ENCODE measurements at places on chromosomes 11 and 22.

DNA sequence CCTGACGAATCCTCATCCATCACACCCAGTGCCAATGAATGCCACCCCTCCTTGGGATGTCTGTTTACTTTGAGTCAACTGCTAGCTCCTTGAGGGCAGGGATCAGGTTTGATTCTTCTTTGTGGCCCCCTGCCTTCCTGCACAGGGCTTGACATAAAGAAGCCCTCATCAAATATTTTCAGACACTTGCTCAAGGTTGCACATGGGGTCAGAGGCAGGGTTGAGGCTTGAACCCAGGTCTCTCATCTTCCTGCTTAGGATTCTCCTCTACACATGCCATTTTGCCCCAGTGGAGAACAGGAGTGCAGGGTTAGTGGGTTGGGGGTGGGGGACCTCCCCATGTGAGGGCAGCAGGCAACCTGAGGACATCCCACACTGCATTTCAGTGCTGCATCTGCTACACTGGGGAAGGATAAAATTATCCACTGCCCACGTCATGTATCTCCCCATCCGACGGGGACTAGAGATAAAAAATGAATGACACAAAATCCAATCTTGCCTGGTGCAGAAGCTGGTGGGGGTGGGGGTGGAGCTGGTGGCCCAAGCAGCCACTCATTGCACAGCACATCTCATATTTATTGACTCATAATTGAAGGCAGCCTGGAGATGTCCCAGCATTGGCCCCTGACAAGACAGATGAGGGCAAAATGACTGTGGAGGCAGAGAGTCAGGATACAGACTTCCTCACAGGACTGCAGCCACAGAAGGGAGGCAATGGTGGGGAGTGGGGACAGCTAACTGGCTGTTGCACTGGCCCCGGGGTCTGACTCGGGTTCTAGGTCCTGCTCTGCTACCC, 41.3 kb downstream of the NEU3 start:
- H3K36me3 ChIP-seq, result no peaks in the 10 kb centered on the region
- H3K27ac ChIP-seq, result no peak overlapping the region
- no peak overlapping the region for H3K4me3 ChIP-seq
- peaks cover 12% of the 10 kb centered on the region for H3K4me1 ChIP-seq

DNA sequence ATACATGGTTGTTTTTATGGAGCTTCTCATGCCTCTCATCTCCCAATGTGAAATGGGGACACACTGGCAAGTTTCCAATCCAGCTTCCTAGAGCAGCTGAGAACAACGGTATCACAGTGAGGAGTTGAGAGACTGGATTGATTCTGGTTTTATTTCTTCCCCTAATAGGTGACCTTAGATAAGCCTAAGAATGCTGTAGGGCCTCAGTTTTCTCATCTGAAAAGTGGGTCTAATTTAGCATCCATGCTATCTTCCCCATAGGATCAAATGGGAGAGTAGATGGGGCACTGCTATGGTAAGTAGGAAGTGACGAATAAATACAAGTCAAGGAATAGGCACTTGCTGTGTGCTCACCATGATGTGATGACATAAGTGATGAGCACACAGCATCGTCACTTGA, 61.1 kb upstream of the PHOX2A start:
- H3K4me3 ChIP-seq, result no peak overlapping the region
- peaks cover 31% of the 10 kb centered on the region for H3K4me1 ChIP-seq
- peaks cover 9% of the 10 kb centered on the region for H3K36me3 ChIP-seq
- no peak overlapping the region for H3K27ac ChIP-seq
- no peaks in the 10 kb centered on the region for H3K27me3 ChIP-seq

DNA sequence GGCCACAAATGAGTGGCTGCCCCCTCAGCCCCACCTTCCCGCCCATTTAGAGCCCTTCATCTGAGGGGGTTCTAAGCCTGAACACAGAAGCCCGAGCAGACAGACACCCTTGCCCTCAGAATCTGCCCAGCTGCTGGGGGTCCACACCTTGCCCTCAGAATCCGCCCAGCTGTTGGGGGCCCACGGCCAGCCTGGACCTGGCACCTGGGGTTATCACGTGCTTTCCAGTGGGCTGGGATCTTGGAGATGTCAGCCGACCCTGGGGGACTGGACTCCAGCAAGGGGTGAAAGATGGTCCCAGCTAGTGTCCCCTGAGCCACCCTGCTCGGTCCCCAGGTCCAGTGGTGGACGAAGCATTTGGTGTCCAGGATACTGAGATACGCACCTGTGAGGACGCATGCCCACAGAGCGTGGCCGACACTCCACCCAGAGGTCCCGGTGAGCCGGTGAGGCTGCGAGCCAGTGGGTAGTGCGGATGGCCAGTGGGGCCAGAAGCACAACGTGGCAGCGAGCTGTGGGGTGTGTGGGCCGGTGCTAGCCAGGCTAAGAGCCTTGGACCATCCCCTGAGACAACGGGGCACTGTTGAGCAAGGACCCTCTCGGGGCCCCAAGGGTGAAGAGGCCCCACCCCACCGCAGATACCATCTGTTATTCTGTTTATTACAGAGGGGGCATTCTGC, 3.1 kb upstream of the CTSD start:
- H3K4me3 ChIP-seq, result no peak overlapping the region
- no peak for DNase-seq
- H3K4me1 ChIP-seq, result peaks cover 24% of the 10 kb centered on the region
- no peaks in the 10 kb centered on the region for H3K36me3 ChIP-seq

DNA sequence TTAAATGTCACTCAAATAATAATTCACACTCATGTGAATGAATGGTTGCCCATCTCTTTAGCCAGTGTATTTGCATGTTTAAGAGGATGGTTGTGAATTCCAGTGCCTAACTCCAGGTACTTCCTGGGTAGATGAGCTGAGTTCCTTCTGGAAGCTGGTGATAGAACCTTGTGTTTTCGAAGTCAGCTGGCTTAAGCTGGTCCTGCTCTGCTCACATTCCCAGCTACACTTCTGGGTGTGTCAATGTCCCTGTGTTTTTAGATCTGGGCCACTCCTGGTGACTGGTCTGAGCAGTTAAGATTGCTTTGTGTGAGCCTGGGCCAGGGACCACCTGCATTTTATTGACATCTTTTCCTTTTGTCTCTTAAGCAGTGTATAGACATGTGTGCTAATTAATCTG, 10.6 kb downstream of the TEAD1 start:
- peaks cover 2% of the 10 kb centered on the region for H3K36me3 ChIP-seq
- peak overlapping the region; percentile 74 for H3K27ac ChIP-seq
- no peak overlapping the region for H3K4me3 ChIP-seq
- H3K27me3 ChIP-seq, result no peaks in the 10 kb centered on the region
- DNase-seq, result no peak

DNA sequence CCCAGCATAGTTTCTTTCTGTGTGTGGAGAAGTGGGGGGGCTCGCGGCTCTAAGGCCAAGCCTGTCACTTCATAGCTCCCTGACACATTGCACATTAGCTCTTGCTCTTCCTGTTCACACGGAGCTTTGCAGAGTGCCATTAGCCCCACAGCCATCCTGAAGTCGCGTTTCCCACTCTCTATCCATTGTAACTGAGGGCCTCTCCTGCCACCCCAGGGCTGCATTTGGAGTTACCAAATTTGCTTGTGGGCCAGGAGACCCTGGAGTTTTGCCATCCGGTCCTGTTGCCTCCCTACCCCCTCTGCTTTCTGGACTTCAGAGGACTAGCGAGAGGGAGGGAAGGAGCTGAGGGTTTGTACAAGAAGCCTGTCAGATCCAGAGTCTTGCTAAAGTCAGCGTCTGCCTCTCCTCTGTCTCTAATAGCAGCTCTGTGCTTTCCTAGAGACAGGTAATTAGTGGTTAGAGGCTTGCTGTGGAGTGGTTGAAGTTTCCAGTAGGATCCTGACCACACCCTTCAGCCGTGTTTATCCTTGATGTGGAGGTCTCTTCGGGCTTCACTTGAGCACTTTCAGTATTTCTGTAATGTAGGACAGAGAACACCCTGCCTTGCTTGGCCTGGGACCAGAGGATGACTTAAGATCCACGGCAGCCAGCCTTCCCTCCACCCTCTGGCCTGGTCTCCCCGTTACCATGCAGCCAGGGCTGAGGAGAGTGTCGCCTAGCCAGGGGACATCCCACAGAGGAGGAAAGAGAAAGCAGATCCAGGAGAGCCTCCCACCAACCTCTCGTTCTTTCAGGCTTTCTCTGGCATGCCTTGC, 14.1 kb downstream of the DCPS start:
- peaks cover 21% of the 10 kb centered on the region for H3K4me1 ChIP-seq
- H3K27me3 ChIP-seq, result no peaks in the 10 kb centered on the region
- H3K36me3 ChIP-seq, result no peaks in the 10 kb centered on the region
- peak overlapping the region; percentile 89 for H3K27ac ChIP-seq
